OCI-LY7 (cell line): ENCODE measurements at places on chromosomes 16 and 17. TPM values are rescaled to one million over a fixed set of nuclear protein-coding genes. Genes with fewer than 3 reads are reported as not detected.

SEZ6 gene
- total RNA-seq: 0.53 TPM in 1 of 2 replicates, not detected in the other

DNA sequence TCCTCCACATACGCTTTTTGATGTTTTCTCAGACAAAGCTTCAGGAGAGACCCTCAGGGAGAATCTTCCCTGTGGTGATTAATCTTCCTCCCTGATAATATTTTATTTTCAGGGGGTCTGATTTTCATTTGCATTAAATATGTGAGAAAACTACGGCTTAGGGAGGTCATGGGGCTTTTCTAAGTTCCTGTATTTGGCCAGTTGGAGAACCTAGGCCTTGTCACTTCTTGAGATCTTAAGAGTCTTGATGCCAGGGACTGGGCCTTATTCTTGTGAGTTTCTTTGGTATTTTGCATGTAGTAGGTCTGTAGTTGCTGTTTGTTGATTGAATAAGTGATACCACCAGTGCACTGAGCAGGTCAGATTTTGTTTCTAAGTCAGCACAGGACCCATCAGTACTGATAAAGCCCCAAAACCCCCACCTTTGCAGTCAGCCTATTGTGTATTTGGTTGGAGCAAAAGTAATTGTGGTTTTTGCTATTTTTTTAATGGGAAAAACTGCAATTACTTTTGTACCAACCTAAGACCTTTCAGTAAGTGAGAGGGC, 130.1 kb downstream of the PRKCA start:
- DNase-seq: no peak

NPIPA5 gene
- total RNA-seq: 0.83 and 1.4 TPM in 2 replicates

SLC13A2 gene
- total RNA-seq: not detected in 2 replicates

RAB11FIP4 gene
- total RNA-seq: 14.9 and 15.0 TPM in 2 replicates

RSL1D1 gene
- total RNA-seq: 229 and 252 TPM in 2 replicates

DNA sequence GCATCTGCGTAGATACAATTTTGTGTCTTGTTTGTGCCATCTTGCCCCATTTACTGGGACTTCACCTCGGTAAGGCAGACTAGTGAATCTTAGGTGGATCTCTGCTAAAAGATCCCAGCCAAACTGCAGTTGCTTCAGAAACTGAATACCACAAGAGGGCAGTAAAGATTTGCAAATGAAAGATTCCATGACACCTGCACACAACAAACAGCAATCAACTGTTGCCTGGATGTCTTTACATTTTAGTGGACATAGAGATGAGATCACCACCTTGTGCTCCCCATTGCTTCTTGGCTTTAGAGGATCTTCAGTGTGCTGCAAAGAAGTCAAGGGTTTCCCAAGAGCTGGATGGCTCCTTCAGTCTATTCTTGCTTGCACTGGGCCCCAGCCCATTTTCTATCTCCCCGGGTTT, 119.2 kb upstream of the CACNG5 start:
- DNase-seq: peak; percentile 81

DNA sequence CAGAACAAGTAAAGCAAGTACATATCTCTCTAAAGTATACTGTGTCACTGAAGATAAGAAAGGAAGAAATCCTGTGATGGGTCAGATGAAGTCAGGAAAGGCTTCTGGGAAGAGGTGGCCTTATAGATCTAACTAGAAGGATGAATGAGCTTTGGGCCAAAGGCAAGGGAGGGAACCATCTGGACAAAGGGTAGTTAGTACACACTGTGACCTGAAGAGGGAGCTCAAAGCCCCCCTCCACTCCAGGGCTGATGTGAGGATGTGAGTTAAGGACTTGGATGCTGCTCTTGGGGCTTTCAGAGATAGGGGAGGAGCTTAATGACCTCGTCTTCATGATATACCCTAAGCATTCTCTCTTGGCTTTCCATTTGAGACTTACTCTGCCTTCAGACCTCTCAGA, 185.3 kb upstream of the CACNG3 start:
- DNase-seq: peak; percentile 83

GRCh38 chr17:48995974-48996721, 1.0 kb upstream of the IGF2BP1 start:
- DNase-seq: peak; percentile 66

DNA sequence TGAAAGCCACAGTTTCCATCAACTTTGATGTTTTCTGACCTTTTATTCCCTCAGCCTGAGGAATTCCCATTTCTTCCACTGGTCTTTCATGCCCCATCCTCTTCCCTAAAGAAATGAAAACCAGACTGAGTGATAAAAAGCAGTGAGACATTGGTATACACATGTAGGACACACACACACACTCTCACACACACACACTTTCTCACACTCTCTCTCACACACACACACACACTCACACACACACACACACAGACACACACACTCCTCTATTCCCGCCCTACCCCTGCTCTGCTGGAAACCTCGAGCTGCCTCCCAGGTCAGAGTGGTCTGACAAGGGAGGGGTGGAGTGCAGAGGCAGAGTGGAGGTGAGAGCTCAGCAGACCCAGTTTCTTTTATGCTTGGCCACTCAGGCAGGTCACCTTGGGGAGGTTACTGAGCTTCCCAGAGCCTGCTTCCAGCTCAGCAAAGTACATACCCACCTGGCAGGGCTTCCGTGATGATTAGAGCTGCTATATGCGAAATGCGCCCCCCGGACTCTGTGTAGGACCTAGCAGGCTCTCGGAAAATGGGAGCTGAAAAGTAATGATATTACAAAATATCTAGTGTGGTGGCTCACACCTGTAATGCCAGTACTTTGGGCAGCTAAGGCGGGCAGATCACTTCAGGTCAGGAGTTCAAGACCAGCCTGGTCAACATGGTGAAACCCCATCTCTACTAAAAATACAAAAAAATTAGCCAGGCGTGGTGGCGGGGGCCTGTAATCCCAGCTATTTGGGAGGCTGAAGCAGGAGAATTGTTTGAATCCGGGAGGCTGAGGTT, 30.7 kb downstream of the CCR7 start:
- DNase-seq: no peak

DNA sequence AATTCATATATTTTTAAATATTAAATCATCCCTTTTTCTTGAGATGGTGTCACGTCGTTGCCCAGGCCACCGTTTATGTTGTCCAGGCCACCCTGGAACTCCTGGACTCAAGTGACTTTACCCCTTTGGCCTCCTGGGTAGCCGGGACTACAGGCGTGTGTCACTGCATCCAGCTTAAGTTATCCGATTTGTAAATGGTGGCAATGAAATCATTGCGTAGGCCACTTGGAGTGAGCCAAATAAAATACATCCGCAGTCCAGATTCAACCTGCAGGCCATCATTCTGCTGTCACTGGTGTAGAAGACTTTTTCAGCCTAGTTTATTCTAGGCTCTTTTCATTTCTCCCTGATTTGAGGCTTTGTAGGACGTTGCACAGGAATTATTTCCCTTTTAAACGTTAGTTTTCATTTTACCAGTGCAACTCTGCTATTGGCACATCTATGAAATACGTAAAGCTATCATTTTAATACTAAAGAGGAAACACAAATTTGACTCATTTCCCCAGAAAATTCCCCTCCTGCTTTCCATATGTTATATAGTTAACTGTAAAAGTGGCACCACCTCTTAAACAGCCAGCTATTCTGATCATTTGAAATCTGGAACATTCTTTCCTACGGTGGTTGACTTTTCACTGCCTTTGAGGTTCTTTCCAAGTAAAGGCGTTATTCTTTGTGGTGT, 449.8 kb downstream of the MAF start:
- no peak for DNase-seq

DNA sequence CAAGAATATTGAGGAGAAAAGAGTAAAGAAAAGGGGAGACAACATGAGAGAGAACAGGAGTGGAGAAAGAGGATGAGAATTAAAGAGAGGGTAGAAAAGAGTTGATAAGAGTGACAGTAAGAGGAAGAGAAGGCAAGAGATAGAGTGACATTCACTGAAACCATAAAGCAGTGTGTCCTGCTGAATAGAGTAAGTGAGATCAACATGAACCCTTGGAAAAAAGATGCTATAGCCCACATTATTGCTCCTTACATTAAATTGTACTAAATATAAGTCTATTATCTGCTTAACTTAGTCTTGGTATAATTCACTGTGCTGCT, 489.5 kb downstream of the SHISA9 start:
- DNase-seq: no peak

RAB37 gene
- total RNA-seq: 12.7 and 18.9 TPM in 2 replicates

KCNH4 gene
- not detected in 2 replicates for total RNA-seq

GRCh38 chr17:44390250-44390870, 911 bp upstream of the ITGA2B start:
- DNase-seq: no peak

GRCh38 chr16:82328881-82329469, 159.0 kb upstream of the MPHOSPH6 start:
- no peak for DNase-seq

GRCh38 chr17:49928126-49928800, 40.7 kb upstream of the DLX4 start:
- no peak for DNase-seq

DNA sequence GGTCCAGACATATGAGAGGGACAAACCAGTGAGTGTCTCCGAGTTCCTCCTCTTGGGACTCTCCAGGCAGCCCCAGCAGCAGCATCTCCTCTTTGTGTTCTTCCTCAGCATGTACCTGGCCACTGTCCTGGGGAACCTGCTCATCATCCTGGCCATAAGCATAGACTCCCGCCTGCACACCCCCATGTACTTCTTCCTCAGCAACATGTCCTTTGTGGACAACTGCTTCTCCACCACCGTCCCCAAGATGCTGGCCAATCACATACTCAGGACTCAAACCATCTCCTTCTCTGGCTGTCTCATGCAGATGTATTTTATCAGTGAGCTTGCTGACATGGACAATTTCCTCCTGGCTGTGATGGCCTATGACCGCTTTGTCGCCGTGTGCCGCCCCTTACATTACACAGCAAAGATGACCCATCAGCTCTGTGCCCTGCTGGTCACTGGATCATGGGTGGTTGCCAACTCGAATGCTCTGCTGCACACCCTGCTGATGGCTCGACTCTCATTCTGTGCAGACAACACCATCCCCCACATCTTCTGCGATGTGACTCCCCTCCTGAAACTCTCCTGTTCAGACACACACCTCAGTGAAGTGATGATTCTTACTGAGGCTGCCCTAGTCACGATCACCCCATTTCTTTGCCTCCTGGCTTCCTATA, 19.2 kb downstream of the ZNF200 start:
- DNase-seq: no peak

PTRH2 gene
- 25.7 and 34.5 TPM in 2 replicates for total RNA-seq

DNA sequence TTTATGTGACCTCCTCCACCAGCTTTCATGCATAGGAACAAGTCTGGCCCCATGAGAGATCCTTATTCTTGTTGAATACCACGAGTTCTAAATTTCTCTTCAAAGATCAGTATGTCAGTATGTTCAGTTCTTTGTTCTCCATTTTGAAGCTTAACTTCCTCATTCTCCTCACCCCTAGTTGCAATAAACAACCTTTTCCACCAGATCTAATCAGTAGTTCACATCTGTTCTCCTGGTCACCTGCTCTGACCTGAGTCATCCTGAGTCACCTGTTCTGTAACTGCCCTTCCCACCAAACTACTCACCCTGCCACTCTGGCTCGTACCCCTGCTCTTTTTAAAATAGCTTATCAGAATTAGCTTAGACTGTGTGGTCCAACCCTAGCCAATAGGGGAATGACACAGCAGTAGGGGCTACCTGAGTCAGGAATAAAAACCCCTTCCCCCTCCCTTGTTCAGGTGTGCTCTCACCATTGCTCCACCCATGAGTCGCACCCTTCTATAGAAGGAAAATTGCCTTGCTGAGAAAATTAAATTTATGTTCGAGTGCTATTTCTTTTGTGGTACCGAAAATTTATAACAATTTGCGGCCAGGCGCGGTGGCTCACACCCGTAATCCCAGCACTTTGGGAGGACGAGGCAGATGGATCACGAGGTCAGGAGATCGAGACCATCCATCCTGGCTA, 94.6 kb downstream of the EMP2 start:
- peak; percentile 13 for DNase-seq

- no peak for DNase-seq
Observed at GRCh38 chr17:75146592-75146991, 7.7 kb downstream of the JPT1 start.

GRCh38 chr16:7355758-7356157, 23.1 kb downstream of the RBFOX1 start:
- no peak for DNase-seq

ZFP90 gene
- 27.0 and 31.5 TPM in 2 replicates for total RNA-seq

GRCh38 chr17:42062681-42063080, 12.3 kb upstream of the C17orf113 start:
- no peak for DNase-seq

- no peak for DNase-seq
Observed at GRCh38 chr16:66286527-66286926, 80.0 kb upstream of the CDH5 start.

DNA sequence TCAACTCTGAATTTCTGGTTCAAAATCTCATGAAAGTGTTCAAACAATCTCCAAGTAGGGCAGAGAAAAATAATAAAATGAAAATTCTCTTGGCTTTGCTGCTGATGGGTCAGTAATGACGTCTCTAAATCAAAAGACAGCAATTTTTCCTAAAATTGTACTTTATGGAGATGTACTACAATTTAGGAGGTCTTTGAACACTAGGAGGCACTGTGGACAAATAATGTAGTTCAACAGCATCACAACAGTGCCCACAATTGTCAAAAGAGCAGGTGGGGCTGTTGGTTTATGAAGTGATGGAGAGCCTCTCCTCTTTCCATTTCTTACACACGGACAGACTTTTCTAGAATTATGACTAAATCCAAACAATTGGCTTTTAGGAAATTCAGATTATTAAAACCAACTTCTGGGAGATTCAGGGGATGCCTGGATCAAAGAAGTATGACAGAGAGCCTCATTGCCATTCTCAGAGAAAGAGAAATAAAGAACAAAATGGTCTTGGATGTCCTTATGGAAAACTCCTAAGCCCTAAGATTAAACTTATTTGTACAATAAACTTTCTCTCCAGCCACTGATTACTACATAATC, 23.8 kb downstream of the EZH1 start:
- DNase-seq: peak; percentile 84

GRCh38 chr16:3501783-3502400, 1.1 kb downstream of the CLUAP1 start:
- DNase-seq: no peak

ZNF598 gene
- 80.4 and 83.8 TPM in 2 replicates for total RNA-seq

DNA sequence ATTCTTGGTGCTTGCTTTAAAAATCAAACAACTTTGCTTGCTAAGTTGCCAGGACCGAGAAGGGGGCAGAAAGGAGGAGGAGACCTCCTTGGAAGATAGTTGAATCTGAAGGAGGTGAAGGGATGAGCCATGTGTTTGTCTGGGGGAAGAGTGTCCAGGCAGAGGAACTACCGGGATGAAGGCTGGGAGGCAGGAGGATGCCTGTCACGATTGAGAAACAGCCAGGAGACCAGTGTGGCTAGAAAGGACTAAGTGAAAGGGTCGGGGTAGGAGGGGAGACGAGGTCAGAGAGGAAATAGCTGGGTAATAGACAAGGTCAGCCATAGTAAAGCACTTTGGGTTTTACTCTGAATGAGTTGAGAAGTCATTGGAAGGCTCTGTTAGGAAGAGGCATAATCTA, 38.9 kb upstream of the CSNK2A2 start:
- no peak for DNase-seq

DNA sequence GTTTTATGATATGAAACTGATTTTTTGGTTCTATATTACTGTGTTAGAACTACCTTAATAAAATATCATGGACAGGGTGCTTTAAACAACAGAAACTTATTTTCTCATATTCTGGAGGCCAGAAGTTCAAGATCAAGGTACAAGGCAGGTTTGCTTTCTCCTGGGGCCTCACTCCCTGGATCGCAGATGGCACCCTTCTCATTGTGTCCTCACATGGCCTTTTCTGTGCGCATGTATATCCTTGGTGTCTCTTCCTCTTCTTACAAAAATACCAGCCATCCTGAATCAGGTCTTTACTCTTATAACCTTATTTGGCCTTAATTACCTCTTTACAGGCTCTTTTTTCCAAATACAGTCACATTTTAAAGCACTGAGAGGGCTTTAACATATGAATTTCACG, 906.1 kb downstream of the CDH11 start:
- DNase-seq: no peak

GRCh38 chr16:89473791-89474414, 16.5 kb downstream of the ANKRD11 start:
- no peak for DNase-seq
